H7 (cell line): ENCODE measurements at places on chromosomes 11 and 22.

DNA sequence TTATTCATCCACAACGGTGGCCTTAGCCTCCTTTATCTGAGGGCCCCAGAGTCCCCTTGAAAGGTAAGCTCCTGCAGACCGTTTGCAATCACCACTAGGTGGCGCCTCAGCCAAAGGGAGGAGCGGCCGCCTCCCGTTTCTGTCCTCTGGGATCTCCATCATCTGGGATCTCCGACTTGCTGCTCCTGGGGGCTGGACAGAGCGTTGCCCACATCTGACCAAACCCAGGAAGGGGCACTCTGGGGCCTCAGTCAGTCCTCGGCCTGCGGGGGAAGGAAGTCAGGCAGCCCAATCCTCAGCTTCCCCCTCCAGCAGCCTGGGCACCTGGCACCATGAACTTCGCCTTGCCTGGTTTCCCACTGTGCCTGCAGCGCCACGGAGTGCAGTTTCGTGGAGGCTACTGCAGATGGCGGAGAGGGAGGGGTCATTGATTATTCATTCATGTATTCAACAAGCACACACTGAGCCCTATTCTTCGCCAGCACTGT, 23.5 kb downstream of the TP53I11 start:
- DNase-seq = peak; percentile 93

- no peak for DNase-seq
Measured at GRCh38 chr11:66126064-66126463, 56.0 kb downstream of the PACS1 start.

DNA sequence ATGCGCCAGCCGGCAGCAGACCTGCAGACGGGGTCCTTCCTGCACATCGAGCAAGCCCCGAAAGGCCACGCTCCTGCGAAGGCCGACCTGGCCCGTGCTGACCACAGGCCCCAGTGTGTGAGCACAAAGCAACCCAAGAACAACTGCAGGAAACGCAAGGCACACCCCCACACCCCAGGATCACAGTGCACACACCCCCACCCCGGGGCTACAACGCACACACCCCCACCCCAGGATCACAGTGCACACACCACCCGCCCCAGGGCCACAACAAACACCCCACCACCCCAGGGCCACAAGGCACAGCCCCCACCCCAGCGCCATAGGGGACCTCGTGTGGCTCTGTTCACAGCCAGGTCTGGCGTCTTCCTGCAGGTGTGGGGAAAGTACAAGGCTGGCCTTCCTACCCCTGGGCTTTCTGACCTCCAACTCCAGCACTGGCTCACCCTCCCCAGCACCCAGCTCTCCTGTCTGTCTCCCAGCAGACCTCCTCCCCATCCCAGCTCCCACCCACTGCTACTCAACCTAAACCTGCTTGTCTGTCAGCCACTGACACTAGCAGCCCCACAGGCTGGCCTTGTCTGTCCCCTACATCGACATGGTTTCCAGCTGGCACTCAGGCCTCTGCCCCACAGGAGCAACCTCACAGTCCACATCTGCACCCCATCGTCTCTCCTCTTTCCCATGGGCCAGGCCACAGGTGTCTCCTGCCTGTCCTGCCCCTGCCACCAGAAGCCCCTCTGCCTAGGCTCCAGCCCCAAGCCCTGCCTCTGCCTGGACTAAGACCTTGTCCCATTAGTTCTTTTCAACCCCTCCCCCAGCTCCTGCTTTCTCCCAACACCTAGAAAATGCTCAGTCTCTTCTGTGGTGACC, 20.5 kb upstream of the EFCAB6 start:
- peak; percentile 51 for DNase-seq

- DNase-seq = peak; percentile 77
Measured at GRCh38 chr11:57459164-57460021, 935 bp upstream of the RTN4RL2 start.

DNA sequence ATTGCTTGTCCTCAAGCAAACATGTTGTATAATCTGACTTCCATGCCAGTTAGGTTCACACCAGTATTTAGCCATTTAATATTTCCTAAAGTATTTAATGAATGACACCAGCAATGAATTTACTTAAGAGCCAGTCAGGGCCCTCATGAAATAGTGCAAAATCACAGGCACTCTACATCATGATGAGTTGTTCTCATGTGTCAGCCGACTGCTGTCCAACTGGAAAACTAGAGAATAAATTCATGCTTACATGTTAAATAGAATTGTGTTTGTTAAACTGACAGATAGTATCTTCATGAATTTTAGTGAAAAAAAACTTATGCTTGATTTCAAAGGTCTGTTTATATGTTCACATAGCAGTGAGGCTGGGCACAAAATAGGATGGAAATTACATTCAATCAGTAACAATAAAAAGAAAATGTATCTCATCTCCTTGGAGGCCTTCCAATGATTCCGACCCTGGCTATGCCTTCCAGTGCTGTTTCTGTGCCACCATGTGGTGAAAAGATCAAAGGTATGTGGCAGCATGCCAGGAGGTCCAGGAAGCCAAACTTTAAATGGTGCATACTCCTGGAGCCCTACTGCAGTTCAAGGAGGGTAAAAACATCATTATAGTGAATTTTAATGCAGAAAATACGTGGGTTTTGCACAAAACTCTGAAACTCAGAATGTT, 45.2 kb downstream of the CTSC start:
- no peak for DNase-seq

GRCh38 chr11:64372802-64373597, 14.0 kb downstream of the RPS6KA4 start:
- DNase-seq = peak; percentile 88

- no peak for DNase-seq
Measured at GRCh38 chr22:35842954-35843353, 125.3 kb downstream of the APOL5 start.

GRCh38 chr11:996681-997080, 39.8 kb downstream of the MUC6 start:
- DNase-seq = no peak

DNA sequence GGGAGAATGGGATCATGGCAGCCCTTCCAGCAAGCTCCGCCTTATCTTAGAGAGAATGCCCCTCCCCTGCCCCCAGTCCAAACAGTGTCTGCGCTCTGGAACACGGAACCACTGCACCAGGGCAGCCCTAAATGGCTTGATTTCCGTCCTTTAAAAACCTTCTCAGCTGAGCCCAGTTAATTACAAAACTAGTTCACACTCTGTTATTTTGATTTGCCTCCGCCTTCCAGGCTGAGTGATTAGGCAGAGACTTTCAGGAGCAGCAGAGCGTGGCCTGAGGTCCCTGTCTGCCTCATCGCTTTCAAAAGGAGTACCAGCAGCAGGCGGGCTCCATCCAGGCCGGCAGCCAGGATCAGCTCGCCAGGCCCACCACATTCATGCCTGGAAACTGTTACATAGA, 313.0 kb downstream of the BRD1 start:
- peak; percentile 24 for DNase-seq

- DNase-seq = no peak
Measured at GRCh38 chr11:131301306-131301705, 69.1 kb upstream of the NTM start.

- DNase-seq = peak; percentile 15
Measured at GRCh38 chr22:48947636-48948035, 880.0 kb downstream of the BRD1 start.

- no peak for DNase-seq
Measured at GRCh38 chr11:83671289-83671688, 385.1 kb upstream of the CCDC90B start.

DNA sequence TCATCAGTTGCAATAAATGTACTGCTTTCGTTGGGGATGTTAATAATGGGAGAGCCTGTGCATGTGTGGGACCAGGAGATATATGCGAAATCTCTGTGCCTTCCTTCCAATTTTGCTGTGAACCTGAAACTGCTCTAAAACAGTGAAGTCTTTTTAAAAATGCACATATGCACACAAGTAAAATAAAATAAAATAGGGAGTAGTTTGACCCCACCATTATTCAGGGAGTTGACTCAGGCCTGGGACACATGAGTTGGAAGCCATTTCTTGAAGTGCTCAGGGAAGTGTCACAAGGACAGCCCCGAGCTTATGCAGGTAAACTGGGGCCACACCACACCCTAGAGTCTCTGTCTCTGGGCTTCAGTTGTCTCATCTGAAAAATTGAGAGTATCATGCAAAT, 183.1 kb upstream of the POU2AF2 start:
- DNase-seq = no peak

DNA sequence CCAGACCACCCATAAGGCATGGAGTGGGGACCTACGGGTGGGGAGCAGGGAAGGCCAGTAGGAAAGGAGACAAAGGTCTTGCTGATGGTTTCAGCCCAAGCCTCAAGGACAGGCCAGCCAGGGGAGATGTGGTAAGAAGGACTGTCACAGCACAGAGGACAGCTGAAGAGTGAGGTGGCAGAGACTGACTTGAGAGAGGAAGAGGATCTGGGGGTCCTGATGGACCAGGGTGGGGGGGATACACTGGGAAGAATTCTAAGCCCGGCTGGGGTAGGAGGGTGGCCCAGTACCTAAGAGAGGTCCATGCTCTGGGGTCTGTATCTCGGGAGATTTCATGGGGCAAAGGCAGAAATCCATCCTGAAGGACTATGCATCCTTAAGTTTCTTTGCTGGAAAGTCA, 66.1 kb upstream of the THY1 start:
- DNase-seq = no peak

GRCh38 chr11:66080055-66080817, 10.2 kb downstream of the PACS1 start:
- DNase-seq = no peak

DNA sequence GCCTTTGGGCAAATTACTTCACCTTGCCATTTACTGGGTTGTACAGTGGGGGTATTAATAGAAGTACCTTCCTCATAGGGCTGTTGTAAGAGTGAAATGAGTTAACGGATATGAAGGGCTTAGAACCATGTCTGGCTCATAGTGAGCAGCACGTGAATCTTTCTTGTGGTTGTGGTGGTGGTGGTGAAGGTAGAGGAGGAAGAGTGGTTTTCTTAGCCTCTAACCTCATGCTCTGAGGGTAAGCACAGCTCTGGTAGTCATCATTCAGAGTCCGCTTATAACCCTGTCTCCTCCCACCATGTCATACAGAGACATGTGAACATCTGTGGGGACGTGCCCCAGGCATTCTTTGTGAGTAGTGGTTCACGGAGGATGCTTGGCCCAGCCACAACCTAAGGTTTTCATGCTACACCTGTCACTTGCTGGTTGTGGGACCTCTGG, 43.6 kb downstream of the TEAD1 start:
- no peak for DNase-seq

GRCh38 chr11:37484298-37484697, 886.3 kb upstream of the RAG2 start:
- no peak for DNase-seq

DNA sequence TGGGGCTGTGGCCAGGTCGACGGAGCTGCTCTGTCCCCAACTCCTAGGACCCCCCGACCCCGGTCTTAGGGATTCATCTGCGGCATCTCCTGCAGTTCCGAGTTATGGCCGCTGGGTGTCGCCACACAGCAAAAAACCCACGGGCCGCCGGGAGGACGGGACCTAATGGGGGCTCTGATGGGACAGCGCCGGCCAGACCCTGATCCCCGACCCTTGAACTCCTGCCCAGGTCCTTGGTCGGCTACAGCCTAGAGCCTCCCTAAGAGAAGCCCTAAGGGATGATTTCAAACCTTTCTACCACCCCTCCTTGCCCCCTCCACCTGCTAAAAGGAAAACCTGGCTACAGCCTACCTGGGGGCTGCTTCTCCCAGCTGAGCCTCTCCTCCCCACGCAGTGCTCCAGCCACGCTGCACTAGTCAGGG, 30.8 kb upstream of the LRRC10B start:
- DNase-seq = peak; percentile 95

DNA sequence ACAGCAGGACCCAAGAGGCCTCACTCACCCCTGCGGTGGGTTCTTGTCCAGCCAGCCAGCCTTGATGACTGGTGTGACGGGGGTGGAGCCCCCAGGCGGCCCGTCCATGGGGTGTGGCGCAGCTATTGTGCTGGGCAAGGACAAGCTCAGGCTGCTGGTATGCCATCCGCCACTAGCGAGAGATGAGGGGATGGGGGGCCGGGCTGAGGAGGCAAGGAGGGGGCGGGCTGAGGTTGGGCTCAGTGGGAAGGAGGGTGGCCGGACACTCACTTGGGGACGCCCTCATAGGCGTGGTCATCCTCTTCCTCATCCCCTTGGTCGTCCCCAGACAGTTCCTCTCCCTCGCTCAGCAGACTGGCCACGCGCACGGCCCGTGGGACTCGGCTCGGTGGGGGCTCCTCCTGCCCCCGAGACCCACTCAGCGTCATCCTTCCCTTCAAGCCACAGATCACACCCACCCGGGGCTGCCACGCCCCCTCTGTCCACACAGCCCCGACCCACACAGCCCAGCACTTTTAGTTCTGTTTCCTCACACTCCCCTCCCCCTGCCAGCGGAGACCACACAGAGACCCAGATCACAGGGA, 38.0 kb upstream of the PDE2A start:
- DNase-seq = peak; percentile 62

GRCh38 chr11:101931692-101932091, 15.4 kb upstream of the ANGPTL5 start:
- DNase-seq = no peak

DNA sequence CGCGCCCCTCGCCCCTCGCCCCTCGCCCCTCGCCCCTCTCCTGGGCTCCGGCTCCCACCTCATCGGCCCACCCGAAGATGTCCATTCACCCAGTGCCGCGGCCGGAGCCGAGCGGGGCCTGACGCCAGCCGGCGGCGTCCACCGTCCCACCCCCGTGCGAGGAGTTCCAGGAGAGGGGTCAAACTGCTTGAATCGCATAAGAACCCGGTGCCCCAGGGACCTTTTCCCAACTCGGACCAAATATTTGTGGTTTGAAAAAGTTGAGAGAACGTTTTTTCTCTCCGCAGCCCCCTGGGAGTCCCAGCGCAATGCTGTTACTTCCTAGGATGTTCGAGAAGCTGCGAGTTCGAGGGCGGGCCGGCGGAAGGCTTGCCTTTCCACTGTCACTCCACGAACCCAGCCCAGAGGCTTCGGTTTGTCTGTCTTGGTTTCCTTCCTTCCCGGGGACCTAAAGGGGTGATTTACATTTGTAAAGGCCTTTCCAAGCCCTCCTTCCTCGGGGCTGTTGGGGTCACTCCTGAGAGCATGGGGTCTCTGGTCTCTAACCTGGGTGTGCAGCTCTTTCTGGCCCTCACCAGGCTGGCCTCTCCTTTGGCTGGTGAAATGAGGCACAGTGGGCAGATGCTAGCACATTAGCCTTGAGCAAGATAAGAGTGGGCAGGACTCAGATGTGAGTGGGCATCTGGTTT, 38.0 kb downstream of the ETS1 start:
- peak; percentile 49 for DNase-seq
